Heart left ventricle (tissue), 16 donors: ENCODE measurements at places on chromosomes 1 and 21. TPM values are rescaled to one million over a fixed set of nuclear protein-coding genes. Genes with fewer than 3 reads are reported as not detected.

- DNase-seq: no peak
These were observed 13.9 kb downstream of the AKR7A3 start for GRCh38 chr1:19274636-19275035.

- DNase-seq: no peak
These were observed 14.4 kb downstream of the CD58 start for GRCh38 chr1:116556289-116557006.

DNA sequence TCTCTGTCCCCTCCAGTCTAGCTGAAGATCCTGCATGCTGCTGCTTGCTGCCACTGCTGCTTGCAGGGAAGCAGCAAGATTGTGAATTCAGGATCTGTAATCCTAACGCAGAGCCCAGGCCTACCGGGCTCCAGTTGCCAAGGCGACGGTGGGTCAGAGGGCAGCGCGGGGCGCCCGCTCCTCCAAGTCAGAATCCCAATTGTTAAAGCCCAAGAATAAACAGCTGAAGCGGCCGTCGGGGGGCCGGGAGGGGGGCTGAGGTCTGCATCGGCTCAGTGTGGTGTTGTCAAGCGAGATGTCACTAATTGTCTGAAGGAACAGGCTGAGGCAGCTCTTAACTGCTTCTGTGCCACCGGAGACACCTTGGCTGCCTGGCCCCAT lies 36.8 kb downstream of the AHDC1 start:
- no peak for DNase-seq

DNA sequence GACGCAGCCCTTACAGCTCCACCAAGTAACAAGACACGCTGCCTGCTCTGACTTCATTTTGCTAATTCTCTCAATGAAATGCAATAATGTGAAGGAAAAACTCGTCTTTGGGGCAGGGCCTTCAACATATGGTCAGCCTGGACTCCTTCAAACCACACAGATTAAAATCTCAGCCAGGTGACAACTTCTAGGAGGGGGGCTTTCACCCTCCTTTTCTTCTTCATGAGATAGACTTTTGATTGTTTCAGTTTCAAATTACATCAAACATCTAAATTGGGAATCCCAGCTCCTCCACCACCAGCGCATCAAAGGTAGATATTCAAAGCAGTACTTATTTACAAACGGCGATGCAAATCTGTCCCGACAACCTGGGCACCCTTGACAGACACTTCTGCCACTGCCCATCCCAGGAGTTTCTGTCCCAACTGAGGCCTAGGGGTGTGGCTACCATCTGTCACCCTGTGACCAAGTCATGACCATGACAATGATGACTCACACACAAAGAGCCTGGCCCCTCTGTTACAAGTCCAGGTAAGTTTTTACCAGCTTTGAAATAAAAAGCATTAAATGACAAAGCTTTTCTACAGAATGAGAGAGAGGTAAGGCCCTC lies 29.7 kb downstream of the SSBP3 start:
- no peak for DNase-seq

DNA sequence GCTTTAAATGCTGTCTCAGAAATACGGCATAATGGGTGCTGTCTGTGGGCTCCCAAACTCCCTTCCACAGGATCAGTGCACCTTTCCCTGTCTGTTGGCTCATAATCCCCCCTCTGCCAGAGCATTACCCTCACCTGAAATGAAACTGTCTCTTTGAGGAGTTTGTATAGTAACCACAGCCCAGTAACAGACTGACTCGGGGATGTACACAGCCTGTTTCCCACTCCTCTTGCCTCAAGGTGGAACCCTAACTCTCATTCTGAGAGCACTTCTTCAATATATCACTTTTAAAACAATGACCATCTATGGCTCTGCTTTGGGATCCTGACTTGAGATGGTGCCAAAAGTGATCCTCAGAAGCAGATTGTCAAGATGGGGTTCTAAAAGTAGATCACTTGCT lies 332.5 kb downstream of the AMY1C start:
- DNase-seq: no peak

DNA sequence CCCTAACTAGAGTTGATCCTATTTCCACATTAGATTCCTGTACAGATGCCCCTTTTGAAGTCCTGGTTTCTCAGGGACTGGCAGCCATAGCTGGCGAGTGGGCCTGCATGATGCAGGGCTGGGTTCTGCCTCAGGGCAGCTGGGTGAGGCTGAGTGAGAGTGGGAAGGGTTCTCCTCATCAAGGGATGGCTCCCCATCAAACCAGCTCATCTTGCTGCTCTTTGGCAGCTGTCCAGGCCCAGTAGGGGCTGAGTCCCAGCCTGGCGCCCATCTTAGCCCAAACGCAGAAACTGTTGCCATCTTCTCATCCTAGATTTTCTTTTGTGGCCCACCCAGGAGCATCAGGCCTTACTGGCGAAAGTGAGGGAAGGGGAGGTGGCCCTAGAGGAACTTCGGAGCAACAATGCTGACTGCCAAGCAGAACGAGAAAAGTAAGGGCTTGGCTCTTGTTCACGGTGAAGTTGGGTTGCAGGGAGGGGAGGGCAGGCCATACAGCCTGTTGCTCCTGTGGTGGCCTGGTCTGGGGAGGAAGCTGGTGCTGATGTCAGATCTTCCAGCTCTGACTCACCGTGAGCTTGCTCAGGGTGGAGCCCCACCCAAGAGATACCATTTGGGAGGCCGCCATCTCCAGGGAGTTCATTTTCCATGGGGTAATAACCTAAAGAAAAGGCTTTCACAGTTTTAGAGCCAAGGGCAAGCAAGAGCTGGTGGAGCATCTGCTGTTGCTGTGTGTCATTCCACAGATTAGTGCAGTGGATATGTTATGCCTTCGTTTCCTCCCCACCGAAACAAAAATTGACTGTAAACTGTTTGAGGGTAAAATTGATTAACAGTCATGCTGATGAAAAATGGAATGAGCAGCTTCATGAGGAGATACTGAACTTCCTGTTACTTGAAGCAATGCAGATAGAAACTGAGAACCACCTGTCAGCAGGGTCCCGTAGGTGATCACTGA lies 34.7 kb downstream of the TUFT1 start:
- DNase-seq: no peak

DNA sequence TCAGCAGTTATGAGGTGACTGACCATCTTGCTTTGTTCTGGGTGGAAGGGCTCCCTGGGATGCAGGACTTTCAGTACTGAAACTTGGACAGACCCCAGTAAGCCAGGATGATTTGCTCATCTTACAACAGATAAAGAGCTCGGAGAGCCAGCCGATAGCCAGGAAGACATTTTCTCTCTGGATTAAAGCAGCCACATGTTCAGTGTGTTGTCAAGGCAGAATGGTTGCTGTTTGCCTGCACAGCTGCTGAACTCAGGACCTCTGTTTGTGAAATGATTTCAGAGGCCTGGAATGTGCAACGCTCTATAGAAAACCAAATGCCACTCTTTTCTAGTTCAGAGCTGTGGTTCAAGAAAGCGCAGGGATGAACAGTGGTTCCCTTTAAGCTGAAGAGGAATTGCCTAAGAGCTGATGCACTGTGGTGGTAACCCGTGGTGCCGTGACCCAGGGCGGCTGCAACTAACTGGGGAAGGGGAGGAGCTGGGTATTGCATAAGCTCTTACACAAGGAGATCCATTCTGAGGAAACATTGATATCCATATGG lies 40.7 kb downstream of the CASQ2 start:
- peak; percentile 58 for DNase-seq

DNA sequence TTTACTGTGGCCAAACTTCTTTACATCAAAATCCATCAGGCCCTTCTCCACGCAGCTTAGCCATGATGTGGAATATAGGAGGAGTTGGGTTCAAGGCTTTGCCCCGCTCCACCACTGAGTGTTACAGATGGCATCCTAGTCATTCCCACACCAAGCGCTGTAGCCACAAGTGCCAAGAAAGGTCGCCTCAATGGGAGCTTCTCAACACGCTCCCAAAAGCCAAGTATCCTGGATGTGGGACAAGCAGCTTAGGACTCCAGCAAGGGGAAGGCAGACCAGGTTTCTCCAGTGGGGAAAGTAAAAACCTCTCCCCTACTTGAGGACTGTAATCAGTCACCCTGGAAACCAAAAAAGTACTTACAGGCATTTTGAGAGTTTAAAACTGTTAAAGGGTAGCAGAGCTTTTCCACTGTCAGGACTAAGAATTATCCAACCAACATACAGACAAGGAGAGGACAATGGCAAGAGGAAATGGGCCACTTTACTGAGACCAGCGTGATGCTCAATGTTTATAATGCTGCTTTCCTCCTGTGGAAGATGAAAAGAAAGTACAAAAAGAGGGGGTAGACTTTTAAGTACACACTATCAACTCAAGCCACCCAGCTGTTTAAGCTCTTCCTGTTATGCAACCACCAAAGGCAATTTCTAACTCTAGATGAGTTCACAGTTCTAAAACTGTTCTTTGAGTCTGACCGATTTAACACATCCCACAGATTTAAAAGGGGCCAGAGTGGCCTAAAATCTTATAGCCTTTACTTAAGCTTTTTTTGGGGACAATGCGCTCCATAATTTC lies 120.7 kb upstream of the KRTAP19-8 start:
- DNase-seq: no peak

- peak; percentile 46 for DNase-seq
These were observed 1.1 kb downstream of the LUZP1 start for GRCh38 chr1:23167353-23168078.

DNA sequence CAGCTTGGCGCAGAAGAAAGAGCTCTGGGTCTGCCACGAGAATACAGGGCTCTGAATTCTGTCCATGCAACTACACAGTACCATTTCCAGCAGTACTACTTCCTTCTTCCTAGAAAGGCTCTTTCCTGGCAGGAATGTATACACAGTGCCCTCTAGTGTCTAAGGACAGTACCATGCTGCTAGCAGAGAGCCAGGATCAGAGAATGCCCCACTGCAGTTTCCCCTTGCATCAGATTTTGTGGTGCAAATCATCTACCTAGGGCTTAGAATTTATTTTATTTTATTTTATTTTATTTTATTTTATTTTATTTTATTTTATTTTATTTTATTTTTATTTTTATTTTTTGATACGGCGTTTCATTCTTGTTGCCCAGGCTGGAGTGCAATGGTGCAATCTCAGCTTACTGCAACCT lies 50.8 kb downstream of the PAX7 start:
- no peak for DNase-seq

GRCh38 chr1:28135371-28136168 lies 40.9 kb downstream of the PTAFR start:
- no peak for DNase-seq

- DNase-seq: no peak
These were observed 45.4 kb downstream of the GRHL3 start for GRCh38 chr1:24364605-24364974.

DNA sequence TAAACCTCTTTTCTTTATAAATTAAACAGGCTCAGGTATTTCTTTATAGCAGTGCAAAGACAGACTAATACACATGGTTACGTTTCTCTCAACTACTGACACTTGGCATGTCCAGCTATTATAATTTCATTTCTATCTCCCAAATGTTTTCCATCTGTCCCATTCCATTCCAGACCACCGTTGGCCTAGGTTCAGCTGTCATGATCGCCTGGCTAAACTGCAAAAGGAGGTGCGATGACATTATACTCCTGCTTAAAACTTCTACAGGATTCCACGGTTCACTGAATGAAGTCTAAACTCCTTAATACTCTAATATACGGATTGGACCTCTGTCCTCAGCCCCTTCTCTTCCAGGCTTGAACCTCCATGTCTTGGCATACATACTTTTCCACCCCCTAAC lies 72.1 kb downstream of the RERE start:
- no peak for DNase-seq

- DNase-seq: peak; percentile 76
These were observed 272.7 kb downstream of the FOXD2 start for GRCh38 chr1:47710329-47711071.

GRCh38 chr1:35615440-35615839 lies 25.9 kb downstream of the PSMB2 start:
- no peak for DNase-seq

DNA sequence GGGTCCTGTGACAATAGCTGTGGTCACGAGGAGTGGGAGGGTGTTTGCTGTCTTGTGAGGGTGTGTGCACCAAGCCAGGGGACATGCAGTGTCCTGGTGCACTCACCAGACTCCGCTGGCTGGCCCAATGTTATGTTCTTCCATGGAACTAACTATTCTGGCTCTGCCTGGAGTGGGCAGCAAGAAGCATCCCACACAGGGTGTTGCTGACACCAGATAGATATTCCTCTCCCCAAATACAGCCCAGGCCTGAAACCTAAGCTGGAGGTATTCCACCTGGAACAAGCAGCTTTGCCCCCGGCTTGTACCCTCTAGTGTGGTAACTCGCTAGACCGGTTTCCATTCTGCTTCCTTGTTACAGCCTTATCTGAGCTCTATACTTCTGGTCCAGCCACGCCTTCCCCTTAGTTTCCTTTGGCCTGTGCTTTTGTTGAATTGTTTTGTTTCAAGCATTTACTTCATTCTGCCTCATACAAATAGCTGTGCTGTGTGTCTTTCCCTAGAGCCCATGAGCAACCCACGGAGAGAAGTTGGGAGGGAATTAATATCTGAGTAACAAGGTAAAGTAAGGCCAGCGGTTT lies 14.7 kb upstream of the LY9 start:
- DNase-seq: no peak

DNA sequence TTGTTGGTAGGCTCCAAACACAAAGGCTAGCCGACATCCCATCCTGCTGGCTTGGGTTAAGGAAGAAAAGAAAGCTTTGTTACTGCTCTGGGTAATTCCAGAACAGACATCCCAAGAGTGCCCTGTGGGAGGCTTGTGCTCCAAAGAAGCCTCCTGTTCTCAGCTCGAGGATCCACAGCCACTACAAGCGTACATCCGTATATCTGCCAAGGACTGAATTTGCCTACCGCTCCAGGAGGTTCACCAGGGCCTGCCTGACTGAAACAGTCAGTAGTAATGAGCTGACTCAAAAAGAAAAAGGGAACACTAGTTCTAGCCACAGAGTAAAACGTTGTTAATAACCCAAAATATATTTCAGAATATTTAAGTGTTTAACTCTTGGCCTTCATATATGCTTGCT lies 24.8 kb upstream of the MUTYH start:
- no peak for DNase-seq

- peak; percentile 71 for DNase-seq
These were observed 30.0 kb upstream of the EPS8L3 start for GRCh38 chr1:109793486-109794318.

IL24 gene
- not detected for total RNA-seq

LINGO4 gene
- total RNA-seq: 0.60 TPM

SSU72 gene
- total RNA-seq: 83.9 TPM

IFNGR2 gene
- total RNA-seq: 33.5 TPM

ELF3 gene
- 0.54 TPM for total RNA-seq

IQCC gene
- 0.74 TPM for total RNA-seq

PLCH2 gene
- 0.36 TPM for total RNA-seq

PDXK gene
- 88.4 TPM for total RNA-seq

GPR52 gene
- total RNA-seq: 1.0 TPM

MYOG gene
- total RNA-seq: not detected

RHEX gene
- total RNA-seq: not detected

LRRC53 gene
- total RNA-seq: not detected

SDC3 gene
- 28.8 TPM for total RNA-seq

URB1 gene
- total RNA-seq: 7.8 TPM

LCK gene
- not detected for total RNA-seq

UQCRH gene
- 851 TPM for total RNA-seq
